ENCODE measurements at places on chromosomes 6 and 20. TPM values are rescaled to one million over a fixed set of nuclear protein-coding genes. Genes with fewer than 3 reads are reported as not detected.

GRCh38 chr20:58458342-58459057, 56.7 kb downstream of the APCDD1L start:
- DNase-seq: no peak

GRCh38 chr6:9710574-9710973, 704.3 kb downstream of the TFAP2A start:
- no peak for DNase-seq

DNA sequence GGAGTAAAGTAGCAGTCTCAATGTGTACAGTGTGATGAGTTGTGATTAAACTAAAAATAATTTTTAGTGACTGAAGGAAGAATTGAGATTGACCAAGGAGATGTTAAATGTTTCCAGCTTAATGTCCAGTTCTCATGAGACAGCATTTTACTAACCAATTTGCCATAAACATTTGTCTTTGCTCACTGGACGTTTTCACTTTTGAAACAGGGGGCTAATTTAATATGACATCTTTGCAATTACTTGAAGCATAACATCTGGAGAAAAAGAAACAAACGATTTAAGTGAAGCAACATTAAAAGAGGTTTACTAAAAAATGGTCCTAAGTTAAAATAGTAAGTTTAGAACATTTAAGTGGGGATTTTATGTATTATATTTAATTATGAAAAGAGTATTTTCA, 443.8 kb downstream of the BCKDHB start:
- no peak for DNase-seq

- DNase-seq: no peak
Observed at GRCh38 chr6:21750575-21750974, 157.0 kb downstream of the SOX4 start.

DNA sequence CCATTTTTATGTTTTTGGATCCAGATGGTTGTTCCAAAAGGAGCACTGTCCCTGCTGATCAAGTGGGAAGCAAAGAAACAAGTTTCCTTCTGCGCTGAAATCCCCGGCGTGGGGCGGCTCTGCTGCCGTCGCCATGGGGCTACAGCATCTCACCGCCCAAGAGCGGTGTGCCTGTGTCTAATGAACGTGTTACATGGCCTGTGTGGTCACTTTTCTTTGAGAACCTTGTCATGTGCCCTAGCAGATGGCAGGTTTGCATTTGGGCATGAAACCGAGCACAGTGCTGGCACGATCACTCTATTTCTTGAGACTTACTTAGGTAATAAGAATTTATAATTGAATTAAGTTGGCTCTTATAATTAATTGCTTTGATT, 51.9 kb downstream of the ZDHHC14 start:
- DNase-seq: no peak

GRCh38 chr6:119040636-119041035, 37.8 kb downstream of the FAM184A start:
- no peak for DNase-seq

DNA sequence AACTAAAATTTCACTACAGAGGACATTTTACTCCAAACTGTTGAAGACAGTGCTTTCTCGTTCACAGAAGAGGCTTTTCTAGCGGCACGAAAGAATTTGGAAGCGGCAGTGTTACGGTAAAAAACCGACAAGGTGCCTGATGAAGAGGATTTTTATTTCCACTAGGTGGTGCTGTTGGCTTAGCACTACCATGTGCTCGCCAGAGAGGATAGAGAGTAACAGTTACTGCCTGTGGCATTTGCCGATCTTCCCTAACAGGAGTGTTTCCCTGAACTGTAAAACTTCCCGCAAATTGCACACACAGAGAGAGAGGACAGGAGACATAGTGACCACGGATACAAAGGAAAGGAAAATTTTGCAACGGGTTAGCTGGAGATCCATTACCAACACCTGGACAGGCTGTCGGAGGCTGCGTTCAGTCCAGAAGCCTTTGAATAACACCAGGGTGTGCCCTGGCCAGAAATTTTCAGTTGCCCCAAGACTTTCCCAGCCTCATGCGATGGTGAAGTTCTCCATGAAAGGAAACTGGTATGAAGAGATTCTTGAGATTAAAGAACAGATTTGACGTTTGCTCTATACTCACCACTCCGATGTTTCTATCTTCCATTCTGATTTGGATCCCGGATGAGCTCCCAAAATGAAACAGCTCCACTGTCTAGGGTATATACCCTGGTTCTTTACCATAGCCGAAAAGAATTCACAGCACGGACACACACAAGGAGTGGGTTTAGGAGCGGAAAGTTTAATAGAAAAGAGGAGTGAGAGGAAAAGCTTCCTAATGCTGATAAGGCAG, 48.1 kb downstream of the HLA-DPB1 start:
- DNase-seq: no peak

DNA sequence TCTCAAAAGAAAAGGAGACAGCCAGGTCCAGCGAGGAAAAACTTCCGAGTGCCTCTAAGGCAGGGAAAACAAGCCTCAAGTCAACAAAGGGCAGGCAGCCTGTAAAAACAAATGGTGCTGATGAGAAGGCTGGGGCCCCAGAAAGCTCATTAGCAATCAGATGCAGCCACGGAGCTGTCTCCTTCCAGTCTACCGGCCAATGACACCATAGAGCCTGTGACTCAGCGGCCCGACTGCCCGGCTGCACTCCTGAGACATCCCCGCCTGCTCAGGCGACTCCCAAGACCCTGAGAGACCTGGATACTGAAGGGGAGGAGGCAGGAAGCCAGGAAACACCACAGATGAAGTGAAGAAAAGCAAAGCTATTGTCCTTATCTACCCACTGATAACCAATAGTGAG, 120.1 kb upstream of the HDDC2 start:
- no peak for DNase-seq

DNA sequence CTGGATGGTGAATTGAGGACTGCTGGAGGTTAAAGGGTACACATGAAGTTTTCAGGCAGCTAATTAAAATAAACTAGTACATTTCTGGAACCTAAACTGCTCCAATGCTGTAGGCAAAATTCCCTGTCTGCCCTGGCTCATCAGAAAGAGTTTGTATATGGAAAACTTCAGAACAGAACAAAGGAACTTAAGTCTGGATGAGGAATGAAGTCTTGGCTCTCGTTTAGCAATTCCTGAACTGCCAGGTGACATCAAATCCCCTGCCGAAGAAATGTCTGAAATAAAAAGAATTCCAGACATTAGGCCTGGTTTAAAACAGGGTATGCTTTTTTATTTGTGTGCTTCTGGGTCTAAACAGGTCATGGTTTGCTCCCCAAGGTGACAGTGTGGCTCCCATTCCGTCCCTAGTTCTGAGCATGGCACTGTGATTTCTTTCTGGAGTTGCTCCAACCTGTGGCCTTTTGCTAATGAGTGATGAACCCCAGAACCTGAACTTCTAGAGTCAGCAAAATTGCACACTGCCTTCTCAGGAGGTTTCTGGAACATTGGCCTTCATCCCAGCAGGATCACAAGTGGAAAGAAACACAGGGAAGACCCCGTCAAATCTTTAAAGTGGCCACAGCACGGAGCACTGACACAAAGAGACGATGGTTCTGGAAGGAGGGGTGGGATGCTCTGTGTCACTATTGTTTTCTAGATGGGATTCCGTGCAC, 129.4 kb upstream of the NAA20 start:
- no peak for DNase-seq

- no peak for DNase-seq
Observed at GRCh38 chr6:166924531-166924930, 31.8 kb downstream of the RNASET2 start.

DNA sequence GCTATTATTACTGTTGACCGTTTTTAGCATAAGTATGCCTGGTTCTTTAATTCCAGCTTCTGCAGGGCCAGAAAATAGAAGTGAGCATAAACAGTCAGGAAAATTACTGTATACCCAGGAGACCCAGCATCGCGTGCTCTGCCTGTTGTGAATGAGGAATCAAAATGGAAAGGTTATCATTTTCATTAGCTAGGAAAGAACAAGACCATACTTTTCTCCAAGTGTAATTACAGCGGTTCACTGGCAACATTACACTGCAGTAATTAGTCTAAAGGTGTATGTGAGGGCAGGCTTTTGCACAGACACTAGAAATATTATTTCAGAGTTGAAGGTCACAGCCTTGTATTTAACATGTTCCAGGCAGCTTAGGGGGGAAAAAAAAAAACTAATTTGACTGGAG, 403.8 kb upstream of the SOX4 start:
- no peak for DNase-seq

DNA sequence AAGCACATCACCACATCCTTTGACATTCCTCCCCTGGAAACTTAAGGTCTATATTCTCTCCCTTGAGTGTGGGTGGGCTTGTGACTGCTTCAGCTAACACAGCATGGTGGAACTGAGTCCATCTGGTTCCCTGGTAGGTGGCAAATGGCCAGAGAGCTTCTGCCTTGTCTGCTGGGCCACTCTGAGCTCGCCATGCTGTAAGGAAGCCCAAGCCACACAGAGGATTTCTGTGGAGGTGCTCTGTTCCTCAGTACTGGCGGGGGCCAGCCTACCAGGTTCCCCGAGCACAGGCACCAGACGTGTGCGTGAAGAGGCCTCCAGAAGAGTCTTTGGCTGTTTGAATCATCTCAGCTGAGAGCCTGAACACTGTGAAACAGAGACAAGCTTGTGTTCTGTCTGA, 41.6 kb upstream of the PMEPA1 start:
- no peak for DNase-seq

DNA sequence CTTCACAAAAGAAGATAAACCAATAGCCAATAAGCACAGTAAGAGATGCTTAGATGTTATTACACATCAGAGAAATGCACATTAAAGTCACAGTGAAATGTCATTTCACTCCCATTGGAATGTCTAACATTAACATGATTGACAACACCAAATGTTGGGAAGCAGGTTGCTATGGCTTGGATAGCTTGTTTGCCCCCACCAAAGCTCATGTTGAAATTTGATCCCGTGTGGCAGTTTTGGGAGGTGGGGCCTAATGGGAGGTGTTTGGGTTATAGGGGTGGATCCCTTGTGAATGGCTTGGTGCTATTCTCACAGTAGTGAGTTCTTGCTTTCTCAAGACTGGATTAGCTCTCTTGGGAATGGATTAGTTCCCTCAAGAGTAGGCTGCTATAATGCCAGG, 44.8 kb downstream of the MRAP2 start:
- DNase-seq: no peak

DNA sequence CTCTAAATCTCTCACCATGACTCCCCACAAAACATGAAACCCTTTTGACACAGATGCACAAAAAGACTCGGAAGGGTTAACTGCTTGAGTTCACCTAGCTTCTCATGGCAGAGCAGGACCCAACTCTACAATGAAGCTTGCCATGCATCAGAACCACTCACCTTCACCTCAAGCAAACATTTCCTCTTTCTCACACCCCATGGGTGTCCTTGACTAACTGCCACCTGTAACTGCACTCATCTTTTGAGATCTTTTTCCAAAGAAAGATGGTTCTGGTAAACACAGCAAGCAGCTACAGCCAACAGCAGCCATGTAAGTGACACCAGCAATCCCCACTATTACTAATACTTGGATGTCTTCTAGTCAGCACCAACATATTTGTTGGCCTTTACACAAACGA, 76.5 kb downstream of the EFHC1 start:
- DNase-seq: no peak

- DNase-seq: no peak
Observed at GRCh38 chr6:14721103-14721758, 524.6 kb upstream of the JARID2 start.

DNA sequence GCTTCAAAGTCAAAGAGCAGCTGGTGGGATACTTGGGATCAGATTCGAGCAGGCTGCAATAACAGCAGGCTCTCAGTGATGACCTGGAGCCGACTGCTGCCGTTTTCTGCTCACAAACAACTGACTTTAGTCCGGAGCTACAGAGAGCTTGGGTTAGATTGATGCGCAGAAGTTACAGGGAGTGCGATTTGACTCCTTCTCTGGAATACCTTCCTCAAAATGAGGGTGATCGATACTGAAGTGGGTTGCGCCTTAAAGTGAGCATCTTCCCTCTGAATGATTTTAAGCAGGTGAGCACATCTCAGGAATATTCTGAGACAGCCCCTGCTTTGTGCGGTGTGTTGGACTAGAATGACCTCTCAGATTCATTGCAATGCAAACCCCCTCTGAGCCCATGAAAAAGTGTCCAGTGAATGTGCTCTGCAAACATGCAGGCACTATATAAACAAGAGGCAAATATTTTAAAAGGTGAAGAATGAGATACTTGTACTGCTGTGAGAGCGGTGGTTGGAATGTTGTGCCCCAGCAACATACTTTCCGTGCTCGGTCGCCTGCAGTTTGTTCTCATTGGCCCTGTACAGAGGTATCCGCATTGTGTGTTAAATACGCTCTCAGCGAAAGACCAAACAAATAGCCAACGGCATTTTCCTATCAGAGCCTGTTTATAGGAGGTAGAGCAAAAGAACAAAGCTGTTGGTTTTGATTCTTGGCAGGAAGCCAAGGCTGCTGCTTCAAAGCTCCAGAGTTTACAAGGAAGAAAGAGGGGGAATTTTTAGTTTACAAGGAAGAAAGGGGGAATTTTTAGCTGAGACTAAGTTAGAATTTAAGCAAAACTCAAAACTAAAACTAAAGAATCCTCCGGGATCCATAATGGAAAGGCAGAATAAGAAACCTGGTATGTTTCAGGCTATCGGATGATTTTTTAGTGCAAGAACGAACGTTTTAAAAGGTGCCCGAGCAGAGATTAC, 67.7 kb downstream of the PHACTR2 start:
- no peak for DNase-seq

DNA sequence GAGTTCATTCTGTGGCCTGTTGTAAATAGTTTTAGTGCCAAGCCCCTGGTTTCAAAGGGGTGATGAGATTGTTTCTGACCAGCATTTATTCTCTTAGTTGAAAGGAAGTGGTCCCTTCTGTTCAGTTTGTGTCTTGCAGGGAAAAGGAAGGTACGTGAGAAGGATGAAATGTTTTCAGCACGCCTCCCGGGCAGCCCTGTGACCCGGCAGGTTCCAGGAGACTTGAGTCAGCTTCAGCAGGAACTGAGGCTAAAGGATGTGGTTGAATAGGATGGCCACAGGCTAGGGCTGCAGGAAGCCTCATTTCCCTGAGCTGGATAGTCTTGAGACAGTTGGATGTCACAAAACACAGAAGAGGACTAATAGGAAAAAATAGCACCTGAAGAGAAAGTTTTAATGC, 132.4 kb upstream of the SYNDIG1 start:
- no peak for DNase-seq

Gene RIPOR3
- 8.3 TPM for total RNA-seq

Gene RGS17
- total RNA-seq: 0.05 TPM

Gene CDK5RAP1
- total RNA-seq: 18.3 TPM

Gene DUSP15
- 2.9 TPM for total RNA-seq

Gene ARHGAP18
- total RNA-seq: 8.1 TPM

Gene SRMS
- total RNA-seq: not detected

Gene MYH7B
- 230 TPM for total RNA-seq

Gene PAX1
- not detected for total RNA-seq

Gene NKAPL
- total RNA-seq: 7.4 TPM

Gene ANGPT4
- total RNA-seq: 0.05 TPM

Gene SNX14
- 24.3 TPM for total RNA-seq

Gene CGA
- 0.49 TPM for total RNA-seq
